Naive thymus-derived CD8-positive, alpha-beta T cell (primary cell): ENCODE measurements at places on chromosomes 11 and 22. TPM values are rescaled to one million over a fixed set of nuclear protein-coding genes. Genes with fewer than 3 reads are reported as not detected.
A peak's percentile ranks its signal among the peaks of the same experiment; 100 is the strongest.

GRCh38 chr22:32119568-32120235, 39.4 kb downstream of the C22orf42 start:
- no peak for DNase-seq

DNA sequence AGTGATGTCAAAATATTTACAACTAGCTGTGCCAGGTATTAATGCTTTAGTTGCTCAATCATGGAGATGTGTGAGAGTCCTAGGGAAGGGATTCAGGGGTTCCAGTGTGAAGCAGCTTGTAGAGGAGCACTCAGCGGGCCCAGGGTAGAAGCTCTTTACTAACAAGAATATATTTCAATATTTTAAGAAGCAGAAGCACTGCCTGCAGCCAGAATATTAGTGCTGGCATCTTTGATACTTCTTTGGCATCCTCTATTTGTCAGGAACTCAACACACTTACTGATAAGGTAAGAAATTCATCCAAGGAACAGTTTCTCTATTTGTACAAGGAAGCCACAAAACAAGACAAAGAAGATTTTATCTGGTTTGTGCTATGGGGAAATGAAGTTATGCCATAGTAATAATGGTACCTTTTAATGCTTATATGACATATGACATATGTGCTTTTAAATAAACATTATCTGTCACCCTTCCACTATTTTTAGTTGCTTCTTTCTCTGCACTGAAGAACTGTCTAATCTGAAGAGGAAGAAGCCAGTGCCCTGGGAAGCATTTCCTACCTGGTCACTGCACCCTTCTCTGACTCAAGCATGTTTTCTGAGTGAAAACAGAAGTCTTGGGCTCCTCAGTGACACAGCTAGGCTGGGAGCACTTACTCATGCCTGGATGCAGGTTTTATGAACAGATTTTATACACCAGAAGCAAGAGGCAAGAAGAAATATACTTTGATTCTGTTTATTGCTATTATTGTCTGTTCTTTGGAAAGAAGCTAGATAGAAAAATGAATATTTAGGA, 388.1 kb upstream of the CCDC90B start:
- DNase-seq = no peak

DNA sequence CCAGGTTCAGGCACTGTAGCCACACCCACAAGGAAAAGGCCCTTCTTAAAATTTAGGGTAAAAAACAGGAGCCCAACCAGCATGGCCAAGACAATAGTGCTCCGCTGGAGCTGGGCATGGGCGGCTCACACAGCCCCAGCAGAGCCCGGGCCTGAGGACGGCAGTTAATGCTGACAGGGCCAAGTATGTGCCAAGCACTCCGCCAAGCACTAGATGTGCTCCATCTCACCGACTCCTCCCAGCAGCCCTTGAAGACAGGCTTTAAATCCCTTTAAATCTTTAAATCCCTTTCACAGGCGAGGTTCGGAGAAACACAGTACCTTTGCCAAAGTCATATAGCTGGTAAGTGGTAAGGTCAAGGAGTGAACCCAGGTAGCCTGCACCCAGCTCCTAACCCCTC, 4.8 kb downstream of the ARFGAP2 start:
- DNase-seq = no peak

GRCh38 chr11:112394304-112394703, 133.6 kb upstream of the PLET1 start:
- DNase-seq = no peak

DNA sequence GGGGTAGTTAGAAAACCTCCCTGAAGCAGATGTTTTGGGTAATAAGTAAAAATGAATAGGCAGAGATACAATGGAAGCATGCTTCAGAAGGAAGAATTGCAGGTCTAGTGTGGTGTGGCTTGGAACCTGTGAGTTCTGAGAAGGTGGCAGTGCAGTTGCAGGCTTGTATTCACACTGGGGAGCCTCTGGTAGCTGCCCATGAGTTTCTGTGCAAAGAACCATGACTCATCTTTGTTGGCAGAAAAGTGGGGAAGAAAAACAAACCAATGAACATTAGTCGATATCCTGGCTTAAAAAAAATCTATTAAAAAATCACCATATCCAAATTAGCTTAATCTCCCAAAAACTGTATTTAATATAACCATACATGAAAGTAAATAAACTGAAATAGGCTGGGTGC, 232.6 kb downstream of the FAT3 start:
- DNase-seq = no peak

DNA sequence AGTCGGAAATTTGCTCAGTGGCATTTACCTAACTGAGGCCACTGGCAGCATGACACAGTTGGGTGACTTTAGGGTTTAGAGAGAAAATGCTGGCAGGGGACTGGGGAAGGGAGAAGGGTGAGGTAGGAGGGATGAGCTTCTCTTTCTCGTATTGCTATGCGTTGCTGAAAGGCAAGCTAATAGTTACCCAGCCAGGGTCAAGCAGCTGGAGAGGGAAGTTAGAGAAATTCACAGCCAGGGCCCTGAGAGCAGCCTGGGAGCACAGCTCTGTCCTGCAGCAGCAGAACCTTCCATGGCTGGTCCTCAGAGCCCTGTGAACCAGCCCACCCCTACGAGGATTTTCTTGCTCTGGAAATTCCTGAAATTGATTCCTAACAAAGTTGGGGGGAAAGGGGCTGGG, 679.6 kb downstream of the NTM start:
- no peak for DNase-seq

DNA sequence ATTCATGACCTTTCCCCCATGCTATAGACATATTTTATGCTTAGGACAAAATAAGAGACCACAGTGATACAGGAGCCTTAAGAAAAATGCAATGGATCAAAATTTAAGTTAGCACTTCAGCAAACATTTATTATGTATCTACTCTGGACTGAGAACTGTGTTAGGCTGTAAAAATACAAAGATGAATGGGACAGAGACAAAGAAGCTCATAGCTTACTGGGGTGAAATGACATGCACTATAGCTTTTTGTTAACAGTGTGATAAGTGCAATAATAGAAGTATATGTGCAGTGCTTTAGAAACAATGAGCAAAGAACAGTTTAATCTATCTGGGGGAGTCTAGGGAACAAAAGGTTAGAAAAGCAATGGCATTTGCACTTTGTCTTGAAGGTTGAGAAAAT, 1543.1 kb downstream of the FAM181B start:
- no peak for DNase-seq

DNA sequence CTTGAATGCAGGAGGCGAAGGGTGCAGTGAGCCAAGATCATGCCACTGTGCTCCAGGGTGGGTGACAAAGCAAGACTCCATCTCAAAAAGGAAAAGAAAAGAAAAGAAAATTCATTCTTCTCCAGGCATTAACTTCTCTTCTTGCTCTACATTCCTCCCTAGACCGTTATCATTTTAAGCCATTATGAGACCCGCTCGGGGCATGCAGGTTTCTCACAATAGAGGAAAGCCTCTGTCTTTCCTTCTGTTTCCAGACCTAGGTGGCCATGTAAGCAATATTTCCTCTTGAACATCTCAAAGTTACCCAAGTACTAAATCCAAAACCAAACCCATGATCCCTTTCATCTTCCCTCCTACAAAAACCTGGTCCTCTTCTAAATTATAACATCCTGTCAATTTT, 139.6 kb downstream of the RBFOX2 start:
- no peak for DNase-seq

DNA sequence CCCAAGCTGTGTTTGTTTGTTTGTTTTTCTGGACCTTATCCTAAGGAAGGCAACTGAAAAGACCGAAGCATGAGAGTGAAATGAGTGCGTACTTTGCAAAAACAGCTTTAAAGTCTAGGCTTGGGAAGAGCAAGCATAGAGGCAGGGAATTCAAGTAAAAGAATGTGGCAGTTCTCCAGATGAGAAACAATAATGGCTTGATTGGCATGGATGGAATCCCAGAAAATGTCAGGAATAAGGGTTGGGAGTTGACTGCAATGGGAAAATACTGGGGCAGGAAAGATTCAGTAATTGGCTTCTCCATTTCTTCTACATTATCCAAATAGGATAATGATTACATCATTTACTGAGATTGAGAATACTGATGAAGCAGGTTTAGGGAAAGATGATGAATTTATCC, 17.5 kb downstream of the SAAL1 start:
- DNase-seq = no peak

GRCh38 chr11:14249121-14249963, 109.6 kb downstream of the RRAS2 start:
- peak; percentile 69 for DNase-seq

DNA sequence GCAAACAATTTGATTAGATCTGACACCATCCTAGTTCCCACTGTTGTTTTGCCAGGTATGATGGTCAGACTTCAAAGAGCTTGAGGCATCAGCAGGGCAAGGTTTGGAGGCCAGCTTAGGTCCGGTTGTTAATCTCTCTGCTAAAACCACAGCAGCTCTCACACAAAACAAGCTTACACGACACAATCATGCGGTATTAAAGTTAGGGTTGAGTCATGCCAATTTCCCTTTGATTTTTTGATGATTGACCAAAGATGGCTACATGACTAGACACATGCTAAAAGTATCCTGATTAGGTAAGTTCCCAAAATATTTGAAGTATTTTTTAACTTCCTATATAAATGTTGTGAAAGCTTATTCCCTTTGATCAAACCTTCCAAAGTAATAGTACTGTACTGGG, 145.9 kb downstream of the ELP4 start:
- no peak for DNase-seq

VWA5A gene
- polyA plus RNA-seq = 9.1 TPM

GAL gene
- not detected for polyA plus RNA-seq

NRGN gene
- polyA plus RNA-seq = 0.20 TPM

CASP5 gene
- not detected for polyA plus RNA-seq

SLC36A4 gene
- 25.6 TPM for polyA plus RNA-seq

GLYATL1 gene
- not detected for polyA plus RNA-seq
